ENCODE measurements at places on chromosomes 7 and 10.

DNA sequence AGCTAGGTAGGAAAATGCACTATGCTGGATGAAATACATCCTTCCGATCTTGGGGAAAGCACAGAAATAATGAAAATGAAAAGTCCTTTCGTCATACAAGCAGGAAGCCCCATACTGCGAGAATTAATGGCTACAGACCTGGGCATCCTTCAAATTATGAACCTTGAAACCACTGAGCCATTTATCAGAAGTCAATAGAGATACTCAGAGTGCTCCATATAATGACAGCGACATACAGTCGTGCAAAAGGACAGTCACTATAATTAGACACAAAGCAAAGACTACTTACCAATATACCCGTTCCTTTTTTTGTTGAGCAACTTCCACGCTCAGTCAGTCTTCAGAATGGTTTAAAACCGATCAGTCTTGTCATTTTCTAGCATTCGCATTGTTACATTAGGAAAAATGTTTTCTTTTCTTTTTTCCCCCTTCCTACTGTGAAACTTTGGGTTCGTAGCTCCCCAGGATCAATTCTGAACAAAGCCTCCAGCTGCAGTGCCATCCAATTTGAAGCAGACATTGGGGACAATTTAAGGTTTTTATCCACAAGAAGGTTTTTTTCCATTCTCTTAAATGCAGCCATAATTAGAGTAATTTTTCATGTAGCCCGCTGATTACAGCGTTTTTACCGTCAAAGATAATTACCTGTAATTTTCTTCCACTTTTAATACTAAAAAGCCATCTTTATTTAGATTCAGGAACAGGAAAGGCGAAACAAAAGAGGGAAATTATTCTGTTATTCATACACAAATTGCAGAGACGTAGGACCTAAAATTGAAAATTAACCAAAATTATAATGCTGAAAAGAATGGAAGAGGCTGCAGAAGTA is 6.4 kb downstream of the DLX6 start:
- no peak for DNase-seq

DNA sequence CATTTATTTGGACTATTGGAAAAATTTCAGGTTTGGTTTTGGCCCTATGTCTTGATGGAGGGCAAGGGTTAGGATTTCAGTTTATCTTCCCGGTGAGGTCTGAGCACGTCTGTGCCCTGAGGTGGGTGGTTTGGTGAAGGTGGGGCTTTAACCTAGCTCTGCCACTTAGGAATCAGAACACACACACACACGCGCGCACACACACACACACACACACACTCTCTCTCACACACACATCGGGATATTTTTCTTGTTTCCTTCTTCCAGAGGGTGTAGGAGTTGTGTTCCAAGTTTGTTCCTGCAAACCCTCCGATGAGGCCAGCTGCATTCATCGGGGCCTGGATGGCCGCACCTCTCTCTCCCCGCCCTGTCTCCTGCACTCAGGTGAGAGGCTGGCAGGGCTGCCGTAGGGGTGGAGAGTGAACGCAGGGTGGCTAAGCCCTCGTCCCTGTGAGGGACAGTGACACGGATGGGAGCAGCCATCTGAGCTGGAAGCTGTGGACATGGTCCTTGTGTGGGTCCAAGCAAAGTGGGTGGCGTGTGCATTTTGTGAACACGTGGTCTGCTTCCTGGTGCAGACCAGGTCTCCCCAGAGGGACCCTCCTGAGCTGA is 34.2 kb downstream of the CHST12 start:
- DNase-seq: no peak

DNA sequence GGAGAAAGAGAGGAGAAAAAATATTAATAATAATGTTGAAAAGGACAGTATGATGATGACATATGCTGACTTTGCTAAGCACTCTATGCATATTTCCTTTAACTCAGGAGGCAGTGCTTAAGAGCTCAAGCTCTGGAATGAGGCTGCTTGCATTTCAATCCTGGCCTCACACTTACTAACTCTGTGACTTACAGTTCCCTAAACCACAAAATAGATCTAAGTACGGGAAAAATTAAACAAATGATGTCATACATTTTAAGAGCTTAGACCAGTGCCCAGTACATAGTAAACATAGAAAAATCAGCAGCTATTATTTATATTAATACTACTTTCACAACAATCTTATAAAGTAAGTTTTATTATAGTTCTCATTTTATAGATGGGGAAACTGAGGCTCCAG is 61.3 kb downstream of the GFRA1 start:
- DNase-seq: no peak

DNA sequence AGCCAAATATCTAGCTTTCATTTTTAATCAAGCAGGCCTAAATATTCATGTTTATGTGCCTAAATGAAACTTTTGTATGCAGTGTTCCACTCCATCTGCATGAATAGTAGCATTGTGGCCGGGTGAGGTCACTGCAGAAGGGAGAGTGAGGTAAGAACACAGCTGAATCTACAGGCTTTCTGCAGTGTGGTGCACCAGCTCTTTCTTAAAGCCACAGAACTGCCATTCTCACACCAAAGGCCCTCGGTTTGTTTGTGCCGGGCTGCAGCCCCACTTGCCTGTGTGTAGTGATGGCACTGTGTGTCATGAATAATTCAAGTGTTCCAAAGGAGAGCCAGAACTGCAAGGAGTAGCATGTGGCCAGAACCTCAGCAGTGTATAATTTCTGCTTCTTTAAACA is 204.1 kb downstream of the TRIL start:
- no peak for DNase-seq

- no peak for DNase-seq
These were observed 43.1 kb downstream of the MBL2 start for GRCh38 chr10:52729271-52730104.

GRCh38 chr10:11838298-11838852 is 15.2 kb downstream of the PROSER2 start:
- no peak for DNase-seq

DNA sequence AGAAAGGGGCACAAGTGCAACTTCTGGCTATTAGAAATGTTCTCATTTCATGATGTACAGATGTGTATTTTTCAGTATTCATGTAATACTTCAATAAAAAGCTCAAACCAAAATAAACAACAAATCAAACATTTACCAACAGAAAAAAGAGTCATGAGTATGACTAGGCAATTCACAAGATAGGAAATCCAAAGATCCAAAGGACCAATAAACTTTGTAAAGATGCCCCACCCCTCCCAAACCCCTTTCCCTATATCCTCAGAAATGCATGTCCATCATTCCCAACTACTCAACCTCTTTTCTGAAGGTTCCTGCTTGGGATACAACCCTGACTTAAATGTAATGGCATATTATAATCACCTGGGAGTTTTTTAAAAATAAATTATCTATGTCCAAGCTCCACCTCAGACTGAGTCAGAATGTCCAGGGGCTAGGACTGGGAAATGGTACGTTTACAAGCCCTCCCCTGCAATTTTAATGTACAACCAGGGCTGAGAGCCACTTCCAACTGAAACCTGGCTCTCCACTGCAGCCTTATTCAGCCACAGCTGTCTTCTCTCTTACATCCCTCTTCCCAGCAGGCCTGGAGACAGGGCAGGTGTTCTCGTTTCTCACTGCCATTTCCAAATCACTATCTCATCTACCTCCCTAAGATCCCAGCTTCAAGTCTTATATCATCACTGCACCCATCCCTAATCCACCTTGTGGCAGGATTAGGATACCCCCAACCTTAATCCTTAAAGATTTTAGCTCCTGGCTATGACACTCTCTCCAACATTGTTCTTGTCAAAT is 36.5 kb downstream of the COA1 start:
- no peak for DNase-seq
